Endothelial cell of umbilical vein (primary cell): ENCODE measurements at places on chromosomes 13 and 19. TPM values are rescaled to one million over a fixed set of nuclear protein-coding genes. Genes with fewer than 3 reads are reported as not detected.

DNA sequence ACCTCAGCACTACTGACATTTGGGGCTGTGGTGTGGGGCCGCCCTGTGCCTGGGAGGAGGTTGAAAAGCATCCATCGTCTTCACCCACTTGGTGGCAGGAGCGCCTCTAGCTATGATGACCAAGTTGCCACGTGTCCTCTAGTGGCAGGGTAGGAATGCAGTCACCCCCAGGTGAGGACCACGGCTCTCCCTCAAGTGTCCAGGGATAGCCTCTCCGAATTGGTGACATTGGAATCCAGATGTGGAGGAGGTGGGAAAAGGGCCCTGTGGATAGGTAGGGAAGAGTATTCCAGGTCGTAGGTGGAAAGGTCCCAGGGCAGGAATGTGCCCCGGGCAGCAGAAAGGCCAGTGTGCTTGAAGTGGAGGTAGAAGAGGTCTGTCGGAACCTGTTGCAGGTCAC, 37.6 kb downstream of the ARHGEF18 start:
- no peak for DNase-seq

- peak; percentile 92 for DNase-seq
Measured at GRCh38 chr19:47035127-47036096, 13.0 kb downstream of the TMEM160 start.

GRCh38 chr13:70666883-70667556, 558.8 kb upstream of the KLHL1 start:
- DNase-seq, result peak; percentile 31

DNA sequence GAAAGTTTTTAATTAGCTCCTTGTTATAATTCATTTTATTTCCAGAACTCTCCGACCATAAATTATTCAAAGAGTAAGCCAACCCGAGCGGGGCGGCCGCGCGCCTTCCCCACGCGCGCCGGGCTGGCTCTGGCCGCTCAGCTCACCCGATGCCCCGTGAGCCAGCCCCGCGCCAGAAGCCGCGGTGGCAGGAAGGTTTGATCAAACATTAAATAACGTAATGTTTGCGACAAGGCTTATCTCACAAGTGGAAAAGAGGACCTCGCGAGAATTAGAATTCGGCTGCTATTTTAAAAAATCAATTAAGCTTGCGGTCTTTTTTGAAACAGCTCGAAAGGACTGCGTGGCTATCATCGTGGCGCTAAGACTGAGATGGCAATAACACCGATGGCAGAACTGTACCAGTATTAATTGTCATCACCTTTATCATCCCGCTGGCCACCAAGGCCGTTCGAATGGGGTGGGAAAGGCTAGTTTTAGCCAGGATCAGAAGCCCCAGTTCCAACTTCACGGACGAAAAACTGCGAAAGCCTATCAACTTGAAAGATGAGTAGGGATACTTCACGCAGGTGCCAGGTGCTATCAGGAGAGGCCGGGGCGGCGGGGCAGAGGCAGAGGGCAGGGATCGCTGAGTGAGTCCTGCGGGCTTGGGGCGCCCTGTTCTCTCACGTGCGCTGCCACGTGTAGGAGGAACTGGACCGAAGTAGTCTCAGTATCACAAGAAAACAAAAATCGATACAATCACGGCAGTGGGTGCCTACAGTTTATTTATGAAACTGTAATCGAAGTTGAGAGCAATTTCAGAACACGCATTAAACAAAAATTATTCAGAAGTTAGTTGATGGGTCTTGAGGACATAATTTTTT, 6.4 kb downstream of the POU4F1 start:
- DNase-seq, result peak; percentile 23

- DNase-seq, result peak; percentile 24
Measured at GRCh38 chr13:44474122-44474910, 100.7 kb downstream of the SERP2 start.

DNA sequence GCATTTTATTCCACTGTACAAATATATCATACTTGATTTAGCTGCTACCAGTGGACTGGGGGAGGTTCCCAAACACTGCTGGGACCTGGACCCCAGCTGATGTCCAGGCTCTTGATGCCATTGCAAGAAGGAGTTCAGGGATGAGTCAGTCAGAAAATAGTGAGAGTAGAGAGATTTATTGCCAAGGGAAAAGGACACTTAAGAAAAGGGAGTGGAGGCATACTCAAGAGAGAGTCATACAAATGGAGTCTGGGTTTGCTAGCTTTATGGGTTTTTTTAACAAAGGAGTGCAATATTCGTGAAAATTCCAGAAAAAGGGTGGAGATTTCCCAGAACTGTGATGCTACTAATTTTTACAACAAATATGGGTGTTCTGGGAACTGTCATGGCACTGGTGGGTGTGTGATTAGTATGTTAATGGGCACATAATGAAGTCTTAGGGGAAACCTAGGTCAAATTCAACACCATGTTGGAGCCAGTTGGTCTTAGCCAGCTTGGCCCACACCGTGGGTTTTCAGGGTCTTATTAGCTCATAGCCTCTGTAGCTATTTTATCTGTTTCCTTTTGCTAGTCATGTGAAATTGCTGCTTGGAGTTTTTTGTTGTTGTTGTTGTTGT, 36.2 kb downstream of the GPC6 start:
- DNase-seq, result no peak

GRCh38 chr19:3537438-3538240, 1.3 kb upstream of the TEKTIP1 start:
- DNase-seq, result no peak

DNA sequence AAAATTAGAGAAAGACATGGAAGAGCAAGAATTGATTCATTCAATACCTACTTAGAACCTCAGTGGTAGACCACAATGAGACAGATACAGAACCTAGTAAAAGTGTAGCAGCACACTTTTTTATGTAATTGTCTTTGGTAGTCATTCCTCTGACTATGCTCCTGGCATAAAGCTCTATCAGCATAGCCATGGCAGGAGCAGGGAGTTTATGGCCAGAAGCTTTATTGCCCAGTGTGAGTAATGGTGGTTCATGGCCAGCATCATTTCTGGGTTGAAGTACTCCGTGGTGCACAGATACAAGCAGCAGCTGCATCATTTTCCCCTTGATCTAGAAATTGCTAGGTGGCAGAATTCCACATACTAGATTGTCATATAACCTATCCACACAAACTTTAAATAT, 352.6 kb downstream of the TBC1D4 start:
- no peak for DNase-seq

GRCh38 chr13:29713839-29714238, 118.4 kb upstream of the SLC7A1 start:
- DNase-seq, result peak; percentile 22

DNA sequence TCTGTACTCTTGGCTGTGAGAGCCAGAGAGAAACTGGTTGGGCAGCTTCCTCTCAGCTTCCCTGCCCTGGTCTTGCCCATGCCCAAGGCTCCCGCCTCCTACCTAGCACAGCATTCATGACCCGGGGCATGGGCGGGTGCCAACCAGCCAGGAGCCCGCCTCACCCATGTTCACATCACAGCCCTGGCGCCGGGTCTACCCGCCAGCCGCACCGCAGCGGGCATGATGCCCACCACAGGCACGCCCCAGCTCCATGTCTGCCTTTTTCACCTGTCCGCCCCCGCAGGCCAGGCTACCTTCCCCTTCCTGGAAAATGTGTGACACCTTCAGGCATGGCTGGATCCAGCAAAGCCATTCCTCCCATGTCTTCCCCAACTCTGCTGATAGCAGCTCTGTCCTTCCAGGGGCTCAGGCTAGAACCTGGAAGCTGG, 42.1 kb downstream of the PTPRS start:
- DNase-seq, result no peak

DNA sequence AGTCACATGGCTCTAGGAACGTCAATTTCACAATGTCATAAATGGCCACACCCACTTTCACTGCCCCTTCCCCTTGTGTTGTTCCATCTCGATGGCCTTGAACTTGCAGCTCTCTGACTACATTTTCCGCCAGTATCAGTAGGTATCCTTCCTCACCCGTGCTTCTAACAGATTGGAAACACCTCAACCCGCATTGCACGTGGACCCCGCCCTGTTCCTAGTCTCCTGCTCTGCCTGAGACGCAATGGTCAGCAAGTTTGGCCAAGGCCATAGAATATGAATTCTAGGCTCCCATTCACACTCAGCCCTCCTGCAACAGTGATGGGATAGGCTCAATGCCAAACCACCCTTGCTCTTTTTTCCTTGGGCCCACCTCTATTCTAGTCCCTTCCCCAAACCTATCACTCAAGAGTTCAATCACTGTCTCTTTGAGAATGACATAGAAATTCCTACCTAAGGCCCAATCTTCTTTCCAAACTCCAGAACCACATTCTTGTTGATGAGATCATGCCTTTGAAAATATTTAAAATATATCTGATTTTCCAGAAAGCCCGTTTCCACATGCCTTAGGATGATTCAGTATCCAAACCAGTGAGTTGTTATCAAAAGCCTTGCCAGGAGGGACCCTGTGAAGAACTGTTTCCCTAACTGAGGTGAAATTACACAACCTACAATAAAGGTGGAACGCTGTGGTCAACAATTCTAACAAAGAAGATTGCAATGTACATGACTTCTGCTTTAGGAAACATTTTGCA, 334.6 kb downstream of the MYO16 start:
- no peak for DNase-seq

DNA sequence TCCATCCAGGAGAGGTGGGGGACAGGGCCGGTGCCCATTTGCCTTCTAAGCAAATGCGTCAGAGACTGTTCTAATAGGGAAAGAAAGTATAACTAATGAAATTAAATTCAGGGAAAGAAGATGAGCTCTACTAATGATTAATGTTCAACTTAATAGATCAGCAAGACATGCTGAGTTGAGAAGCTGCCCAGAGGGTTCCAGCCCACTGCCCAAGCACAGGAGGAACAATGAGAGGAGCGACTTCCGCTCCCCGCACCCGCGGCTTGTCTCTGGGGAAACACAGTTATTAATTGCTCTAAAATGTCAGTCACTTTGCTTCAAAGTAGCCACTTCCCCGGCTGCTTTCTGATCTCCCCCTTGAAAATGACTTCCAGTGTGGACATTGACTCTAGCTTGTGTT, 331.3 kb downstream of the UQCRFS1 start:
- no peak for DNase-seq

DNA sequence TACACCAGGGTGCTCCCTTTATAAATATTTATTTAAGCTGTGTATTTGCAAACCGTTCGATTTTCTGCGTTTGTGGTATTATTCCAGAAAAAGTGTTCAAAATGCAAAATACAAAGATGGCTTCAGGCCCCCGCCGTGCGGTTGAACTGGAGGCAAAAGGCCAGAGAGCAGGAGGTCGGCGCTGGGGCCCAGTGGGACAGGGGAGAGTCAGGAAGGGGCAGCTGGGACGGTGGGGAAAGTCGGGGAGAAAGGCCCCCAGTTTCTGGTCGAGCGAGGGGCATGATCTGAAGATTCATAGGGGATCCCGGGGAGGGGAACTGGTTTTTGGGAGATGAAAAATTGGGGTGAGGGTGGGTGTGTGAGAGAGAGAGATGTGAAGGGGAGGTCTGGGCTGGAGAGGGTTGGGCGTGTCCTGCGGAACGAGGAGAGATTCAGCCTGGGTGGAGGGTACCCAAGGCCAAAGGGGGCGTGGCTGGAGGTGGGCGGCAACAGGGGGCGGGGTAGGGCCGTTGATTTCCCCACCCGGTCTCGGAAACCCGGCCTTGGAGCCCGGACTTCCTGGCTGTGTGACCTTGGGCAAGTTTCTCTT, 678 bp downstream of the ISOC2 start:
- DNase-seq, result peak; percentile 46

DNA sequence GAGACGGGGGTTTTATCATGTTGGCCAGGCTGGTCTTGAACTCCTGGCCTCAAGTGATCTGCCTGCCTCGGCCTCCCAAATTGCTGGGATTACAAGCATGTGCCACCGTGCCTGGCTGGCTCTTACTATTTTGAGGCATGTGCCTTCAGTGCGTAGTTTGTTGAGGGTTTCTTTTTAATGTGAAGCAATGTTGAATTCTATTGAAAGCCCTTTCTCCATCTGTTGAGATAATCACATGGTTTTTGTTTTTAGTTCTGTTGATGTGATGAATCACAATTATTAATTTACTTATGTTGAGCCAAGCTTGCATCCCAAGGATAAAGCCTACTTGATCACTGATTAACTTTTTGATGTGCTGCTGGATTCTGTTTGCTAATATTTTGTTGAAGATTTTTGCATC, 290.9 kb downstream of the KCNRG start:
- DNase-seq, result no peak

DNA sequence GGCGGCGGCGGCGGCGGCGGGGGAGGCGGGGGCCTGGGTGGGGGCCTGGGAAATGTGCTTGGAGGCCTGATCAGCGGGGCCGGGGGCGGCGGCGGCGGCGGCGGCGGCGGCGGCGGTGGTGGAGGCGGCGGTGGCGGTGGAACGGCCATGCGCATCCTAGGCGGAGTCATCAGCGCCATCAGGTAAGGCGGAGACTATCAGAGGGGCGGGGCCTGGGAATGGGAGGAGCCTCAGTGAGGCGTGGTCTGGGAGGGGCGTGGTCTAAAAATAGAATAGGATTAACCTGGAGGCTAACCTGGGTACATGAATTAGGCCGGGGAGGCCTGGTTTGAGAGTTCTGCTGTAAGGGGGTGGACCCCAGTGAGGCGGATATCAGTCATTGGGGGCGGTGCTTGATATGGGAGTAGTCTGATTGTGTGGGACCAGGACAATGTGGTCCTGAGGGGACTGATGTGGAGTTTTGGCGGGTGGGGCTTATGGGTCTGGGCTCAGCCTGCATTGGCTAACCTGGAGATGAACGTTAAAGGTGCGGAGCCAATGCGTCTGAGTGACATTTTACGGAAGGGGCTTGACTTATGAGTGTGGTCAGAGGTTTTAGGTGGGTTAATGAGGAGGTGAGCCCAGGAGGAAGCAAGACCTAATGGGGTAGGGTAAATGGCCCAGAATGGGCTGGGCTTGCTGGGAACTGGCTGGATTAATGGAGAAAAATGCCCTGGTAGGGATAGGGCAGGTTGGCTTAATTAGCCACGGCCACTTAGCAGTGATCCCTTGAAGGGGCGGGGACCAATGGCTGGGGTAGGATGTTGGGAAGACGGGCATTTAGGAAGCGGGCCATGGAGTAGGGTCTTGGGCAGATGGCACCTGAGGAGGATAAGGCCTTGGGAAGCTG, 1.4 kb downstream of the CAPNS1 start:
- DNase-seq, result peak; percentile 86

GRCh38 chr19:16442386-16443276, 29.1 kb downstream of the EPS15L1 start:
- peak; percentile 50 for DNase-seq

ONECUT3 gene
- not detected in 2 replicates for polyA plus RNA-seq

ATXN8OS gene
- not detected in 2 replicates for polyA plus RNA-seq

ACP7 gene
- 0.03 and 0.04 TPM in 2 replicates for polyA plus RNA-seq

DLEU7 gene
- not detected in 2 replicates for polyA plus RNA-seq

RPL18A gene
- polyA plus RNA-seq, result 2,869 and 3,230 TPM in 2 replicates

ZNF440 gene
- 1.5 and 2.2 TPM in 2 replicates for polyA plus RNA-seq

LMTK3 gene
- 0.05 and 0.14 TPM in 2 replicates for polyA plus RNA-seq
